ENCODE measurements at places on chromosomes 12 and 14.

- DNase-seq = no peak
These were observed 725 bp downstream of the CHPT1 start for GRCh38 chr12:101697930-101698799.

DNA sequence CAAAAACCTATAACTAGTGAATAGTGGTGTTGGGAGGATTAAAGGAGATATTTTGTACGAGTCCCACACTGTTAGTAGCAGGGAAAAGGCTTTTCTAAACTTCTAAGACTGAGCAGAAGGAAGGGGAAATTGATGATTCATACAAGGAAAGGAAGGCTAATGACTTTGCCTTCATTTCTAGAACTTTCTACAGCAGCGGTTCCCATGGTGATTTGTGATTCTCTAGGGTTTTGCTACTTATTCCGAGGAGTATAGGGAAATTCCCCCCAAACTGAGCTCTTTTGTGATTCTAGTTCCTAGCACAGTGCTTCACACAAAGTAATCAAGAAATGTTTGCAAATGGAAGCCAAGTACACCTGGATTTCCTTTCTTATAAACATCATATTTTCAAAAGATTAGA lies 23.8 kb upstream of the PWP1 start:
- DNase-seq = no peak

DNA sequence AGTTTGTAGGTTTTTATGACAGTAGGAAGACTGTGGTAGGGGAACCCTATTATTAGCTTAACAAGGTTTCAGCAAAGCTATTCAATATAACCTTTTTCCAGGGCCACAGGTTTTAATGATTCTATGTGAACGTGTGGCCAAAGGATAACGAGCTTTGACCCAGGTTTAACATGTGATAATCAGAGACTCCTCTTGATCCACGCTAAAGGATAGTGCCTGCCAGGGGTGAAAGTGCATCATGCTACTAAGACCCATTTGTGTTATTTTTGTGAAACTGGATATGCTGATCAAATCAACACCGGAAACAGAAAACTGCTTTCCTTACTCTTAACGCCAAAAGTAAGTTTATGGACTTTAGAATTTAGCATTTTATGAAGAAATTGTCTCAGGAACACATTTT lies 909 bp upstream of the TAOK3 start:
- no peak for DNase-seq

DNA sequence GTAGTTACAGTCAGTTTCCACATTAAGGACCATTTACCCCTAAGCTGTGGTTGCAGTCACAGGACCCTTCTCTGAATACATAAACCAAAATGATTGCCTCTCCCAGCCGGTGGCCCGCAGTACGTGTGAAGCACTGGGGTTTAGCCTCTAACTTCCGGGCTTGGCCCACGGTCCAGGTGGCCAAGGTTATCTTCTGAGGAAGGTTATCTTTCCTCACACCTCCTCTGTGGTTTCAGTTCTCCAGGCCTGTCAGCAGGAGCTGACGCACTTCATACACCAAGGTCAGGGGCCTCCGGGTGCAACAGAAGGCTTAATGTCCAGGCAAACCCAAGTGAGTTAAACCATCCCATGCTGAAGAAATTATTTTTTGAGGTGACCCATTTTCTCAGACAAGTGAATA lies 291.0 kb upstream of the FKBP4 start:
- no peak for DNase-seq

- no peak for DNase-seq
These were observed 123.6 kb downstream of the SCARB1 start for GRCh38 chr12:124739953-124740561.

GRCh38 chr12:94694732-94695131 lies 44.4 kb upstream of the TMCC3 start:
- DNase-seq = no peak

DNA sequence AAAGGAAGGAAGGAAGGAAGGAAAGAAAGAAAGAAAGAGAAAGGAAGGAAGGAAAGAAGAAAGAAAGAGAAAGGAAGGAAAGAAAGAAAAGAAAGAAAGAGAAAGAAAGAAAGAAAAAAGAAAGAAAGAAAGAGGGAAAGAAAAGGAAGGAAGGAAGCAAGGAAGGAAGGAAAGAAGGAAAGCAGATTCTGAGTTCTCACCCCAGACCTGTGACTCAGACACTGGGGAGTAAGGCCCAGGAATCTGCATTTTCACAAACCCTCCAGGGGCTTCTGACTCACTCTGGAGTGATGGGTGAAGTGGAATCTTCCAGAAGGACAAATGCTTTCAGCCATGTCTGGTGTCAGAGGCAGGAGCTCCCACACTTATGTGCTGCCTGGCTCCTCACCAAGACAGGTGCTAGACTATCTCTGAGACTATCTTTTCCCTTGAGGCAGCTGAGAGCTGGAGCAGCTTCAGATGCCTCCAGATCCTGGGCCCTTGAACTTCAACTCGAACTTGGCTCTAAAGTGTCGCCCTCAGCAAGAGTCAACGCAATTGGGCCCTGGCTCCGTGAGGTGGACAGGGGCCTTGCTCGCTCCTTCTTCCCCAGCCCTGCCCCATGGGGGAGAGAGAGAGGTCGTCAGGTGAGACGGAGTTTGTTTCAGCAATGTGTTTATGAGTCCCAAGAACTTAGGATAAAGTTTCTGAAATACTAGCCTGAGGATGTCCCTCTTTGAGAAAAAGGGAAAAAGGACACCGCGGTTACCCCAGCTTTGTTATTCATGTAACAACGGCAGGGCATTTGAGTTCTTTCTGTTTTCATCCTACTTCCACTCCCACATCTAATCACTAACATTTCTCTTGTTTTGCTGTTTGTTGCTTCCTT lies 19.8 kb upstream of the SCARB1 start:
- no peak for DNase-seq

- DNase-seq = no peak
These were observed 51.8 kb downstream of the ZFYVE21 start for GRCh38 chr14:103767336-103767894.

DNA sequence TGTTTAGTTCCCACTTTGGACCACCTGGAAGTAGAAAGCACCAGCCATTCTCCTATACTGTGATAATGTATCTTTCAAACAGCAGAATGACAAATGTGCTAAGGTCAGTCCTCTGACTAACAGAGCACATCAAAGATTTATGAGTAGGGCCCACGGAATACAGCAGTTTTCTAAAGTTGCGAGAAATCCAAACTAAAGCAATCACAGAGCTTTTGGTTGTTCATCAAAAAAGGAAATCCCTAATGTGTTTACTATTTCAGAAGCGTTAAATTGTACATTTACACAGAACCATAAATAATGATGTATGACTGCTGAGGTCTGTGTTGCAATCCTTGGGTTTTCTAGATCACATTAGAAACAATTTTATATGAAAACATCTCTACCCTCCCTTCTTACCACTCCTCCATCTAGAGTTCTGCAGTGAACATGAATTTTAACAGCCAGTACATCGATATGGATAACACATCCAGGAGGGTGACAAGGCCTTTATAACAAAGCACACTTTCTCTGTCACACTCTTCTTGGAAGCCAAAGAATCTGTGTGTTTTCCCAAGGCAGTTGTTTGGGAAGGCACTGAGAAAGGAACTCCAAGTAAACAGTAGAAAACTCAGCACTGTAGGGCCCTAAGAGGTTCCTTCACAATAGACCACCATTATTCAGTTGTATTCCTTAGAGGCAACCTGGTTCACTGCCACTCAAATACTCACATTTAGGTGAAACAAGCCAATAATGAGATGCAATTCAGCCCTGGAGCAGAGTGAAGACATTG lies 7.3 kb downstream of the KITLG start:
- DNase-seq = no peak

- no peak for DNase-seq
These were observed 52.1 kb downstream of the IRF2BPL start for GRCh38 chr14:76976240-76977005.

- DNase-seq = no peak
These were observed 277.2 kb downstream of the NEDD1 start for GRCh38 chr12:97184127-97184773.

DNA sequence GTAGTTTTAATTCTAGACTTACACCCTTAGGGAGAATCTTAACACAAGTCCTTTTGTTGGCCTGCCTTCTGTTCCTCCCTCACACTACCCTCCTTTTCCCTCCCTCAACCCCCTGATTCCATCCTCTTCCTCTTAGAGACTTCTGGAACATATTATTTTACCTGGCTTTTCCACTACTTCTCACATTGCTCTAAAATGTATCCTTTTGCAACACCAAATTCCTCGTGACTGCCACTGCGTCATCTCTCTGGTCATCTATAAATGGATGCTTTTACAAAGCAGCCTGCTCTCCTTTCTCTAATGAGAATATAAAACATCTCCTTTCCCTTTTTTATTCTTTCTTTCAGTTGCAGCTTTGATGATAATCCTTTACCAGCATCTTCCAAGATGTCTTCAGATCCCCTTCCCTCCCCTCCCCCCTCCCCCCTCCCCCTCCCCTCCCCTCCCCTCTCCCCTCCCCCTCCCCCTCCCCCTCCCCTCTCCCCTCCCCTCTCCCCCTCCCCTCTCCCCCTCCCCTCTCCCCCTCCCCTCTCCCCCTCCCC lies 93.6 kb downstream of the DIP2B start:
- DNase-seq = no peak

GRCh38 chr14:31080056-31080455 lies 53.9 kb upstream of the STRN3 start:
- no peak for DNase-seq

GRCh38 chr12:127358888-127359287 lies 908.1 kb upstream of the TMEM132C start:
- no peak for DNase-seq

GRCh38 chr12:106300761-106301160 lies 1.8 kb upstream of the TCP11L2 start:
- DNase-seq = no peak

DNA sequence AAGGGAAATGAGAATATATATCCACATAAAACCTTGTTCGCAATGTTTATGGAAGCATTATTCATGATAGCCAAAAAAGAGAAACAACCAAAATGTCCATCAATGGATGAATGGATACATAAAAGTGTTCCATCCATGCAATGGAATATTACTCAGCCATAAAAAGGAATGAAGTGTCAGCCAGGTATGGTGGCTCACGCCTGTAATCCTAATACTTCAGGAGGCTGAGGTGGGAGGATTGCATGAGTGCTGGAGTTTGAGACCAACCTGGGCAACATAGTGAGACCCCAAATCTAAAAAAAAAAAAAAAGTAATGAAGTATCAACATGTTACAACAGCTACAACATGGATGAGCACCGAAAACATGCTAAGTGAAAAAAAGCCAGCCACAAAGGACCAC lies 23.6 kb upstream of the C12orf76 start:
- DNase-seq = no peak

GRCh38 chr14:57380935-57381334 lies 9.5 kb upstream of the NAA30 start:
- no peak for DNase-seq

- DNase-seq = no peak
These were observed 4.1 kb downstream of the GPRC5D start for GRCh38 chr12:12947902-12948301.
